ENCODE measurements at places on chromosomes 2 and 18. TPM values are rescaled to one million over a fixed set of nuclear protein-coding genes. Genes with fewer than 3 reads are reported as not detected.

Gene MALL
- total RNA-seq, result 0.79 TPM

Gene GPR155
- total RNA-seq, result 1.7 TPM

Gene MAP3K19
- not detected for total RNA-seq

Gene CXCR1
- total RNA-seq, result not detected

Gene PAIP2B
- total RNA-seq, result 7.4 TPM

Gene SEH1L
- total RNA-seq, result 64.2 TPM

Gene IL36B
- not detected for total RNA-seq

Gene FLACC1
- total RNA-seq, result 1.0 TPM

Gene CXCR4
- total RNA-seq, result 39.5 TPM

Gene STON1
- 15.0 TPM for total RNA-seq

Gene PAX8
- 0.49 TPM for total RNA-seq

GRCh38 chr18:66210875-66211274 lies 393.0 kb downstream of the CDH19 start:
- DNase-seq, result no peak

- no peak for DNase-seq
Observed at GRCh38 chr2:212956665-212957607, 194.5 kb downstream of the IKZF2 start.

GRCh38 chr2:60649721-60650120 lies 96.3 kb upstream of the BCL11A start:
- DNase-seq, result no peak

GRCh38 chr18:74529378-74529777 lies 4.9 kb upstream of the CNDP1 start:
- no peak for DNase-seq

- DNase-seq, result no peak
Observed at GRCh38 chr2:141522048-141522447, 608.8 kb downstream of the LRP1B start.

DNA sequence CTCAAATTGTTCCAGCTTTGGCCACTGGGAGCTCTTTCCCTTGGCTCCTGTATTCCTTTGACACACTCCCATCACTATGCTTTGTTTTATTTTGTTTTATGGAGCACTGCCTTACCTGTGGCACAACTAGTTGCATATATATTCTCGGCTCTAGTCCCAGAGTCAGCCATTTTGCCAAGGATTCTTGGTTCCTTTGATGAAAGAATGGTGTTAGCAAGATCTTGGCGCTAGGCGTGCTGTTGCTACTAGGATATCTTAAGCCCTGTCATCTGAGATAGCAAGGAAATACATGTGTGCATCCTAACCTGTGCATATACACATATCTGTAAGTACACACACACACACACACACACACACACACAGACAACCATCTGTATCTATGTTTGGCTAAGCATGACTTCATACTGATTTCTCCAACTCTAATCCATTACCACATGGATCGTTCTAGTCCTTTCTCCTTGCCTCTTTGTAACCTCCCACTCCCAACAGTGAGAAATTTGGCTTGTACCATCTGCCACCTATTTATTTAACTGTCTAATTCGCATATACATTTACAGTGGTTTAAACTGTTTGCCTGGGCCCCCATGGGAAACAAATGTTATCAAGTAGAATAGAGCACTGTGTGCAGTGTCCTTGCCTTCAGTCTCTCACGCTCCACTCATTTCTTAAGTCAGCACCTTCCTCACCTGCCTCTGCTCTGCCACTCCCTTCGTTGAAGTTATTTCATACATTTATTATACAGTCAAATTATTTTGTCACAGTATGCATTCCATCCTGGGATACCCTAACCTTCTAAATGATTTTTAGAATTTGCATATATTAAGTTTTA lies 137.5 kb upstream of the MAP3K20 start:
- no peak for DNase-seq

GRCh38 chr2:192347542-192347941 lies 152.8 kb upstream of the TMEFF2 start:
- DNase-seq, result no peak

GRCh38 chr2:160417745-160418397 lies 75.7 kb downstream of the RBMS1 start:
- no peak for DNase-seq

DNA sequence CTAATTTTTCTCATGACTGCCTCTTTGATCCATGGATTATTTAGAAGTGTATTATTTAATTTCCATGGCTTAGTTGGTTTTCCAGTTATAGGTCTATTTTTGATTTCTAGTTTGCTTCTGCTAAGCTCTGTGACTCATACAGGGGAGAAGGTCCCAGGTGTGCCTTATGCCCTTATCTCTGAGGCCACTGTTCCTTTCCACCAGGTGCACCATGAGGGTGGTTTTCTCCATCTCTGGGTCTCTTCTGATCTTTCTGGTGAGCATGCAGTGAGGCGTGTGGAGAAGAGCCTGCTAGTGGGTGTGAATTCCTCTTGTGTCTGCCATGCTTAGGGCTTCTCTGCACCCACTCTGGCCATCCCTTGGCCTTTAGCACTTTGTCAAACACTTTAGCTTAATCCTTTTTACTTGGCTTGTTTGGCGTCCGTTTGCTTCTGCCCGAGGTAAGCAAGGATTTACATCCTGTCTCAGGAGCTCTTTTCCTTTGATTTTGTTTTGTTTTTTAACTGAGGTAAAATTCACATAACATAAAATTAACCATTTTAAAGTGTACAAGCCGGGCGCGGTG lies 129.8 kb upstream of the ARL4C start:
- DNase-seq, result no peak

DNA sequence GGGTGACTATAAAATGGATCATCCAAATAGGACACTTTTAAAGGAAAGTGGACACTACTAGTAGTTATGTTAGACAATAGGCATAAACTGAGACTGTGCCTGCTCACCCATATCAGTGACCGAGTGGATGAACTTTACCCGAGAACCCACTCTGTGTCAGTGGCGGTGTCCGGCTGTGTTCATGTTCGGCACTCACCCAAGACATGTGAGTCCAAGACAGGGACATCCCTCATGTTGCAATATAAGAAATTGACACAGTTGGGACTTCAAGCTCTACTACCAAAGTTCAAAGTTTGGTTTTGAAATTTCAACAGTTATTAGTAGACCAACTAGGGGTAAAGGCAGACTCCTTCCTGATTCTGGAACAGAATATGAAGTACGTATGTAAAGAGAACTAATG lies 326.3 kb upstream of the TNP1 start:
- DNase-seq, result no peak

DNA sequence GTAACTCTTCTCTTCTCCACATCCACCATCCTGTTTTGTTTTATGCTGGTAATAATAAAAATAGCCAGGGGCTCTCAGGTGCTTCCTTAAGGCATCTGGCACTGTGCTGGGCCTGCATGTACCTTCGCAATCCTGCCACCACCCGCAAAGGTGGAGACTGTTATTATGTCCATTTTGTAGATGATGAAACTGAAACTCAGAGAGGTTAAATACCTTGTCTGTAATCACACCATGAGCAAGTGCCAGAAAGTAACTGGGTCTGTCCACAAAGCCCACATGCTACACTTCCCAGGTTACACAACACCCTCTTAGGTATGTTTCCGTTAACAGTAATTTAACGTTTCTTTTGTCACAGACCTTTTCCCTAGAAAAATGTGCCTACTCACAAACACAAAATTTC lies 27.0 kb downstream of the NRP2 start:
- no peak for DNase-seq

GRCh38 chr2:67108231-67108630 lies 288.9 kb upstream of the ETAA1 start:
- DNase-seq, result no peak

- DNase-seq, result peak; percentile 5
Observed at GRCh38 chr2:225889452-225889851, 489.9 kb downstream of the NYAP2 start.

GRCh38 chr2:234137400-234138014 lies 87.0 kb downstream of the SPP2 start:
- no peak for DNase-seq

GRCh38 chr2:43158259-43158880 lies 68.0 kb downstream of the ZFP36L2 start:
- no peak for DNase-seq

DNA sequence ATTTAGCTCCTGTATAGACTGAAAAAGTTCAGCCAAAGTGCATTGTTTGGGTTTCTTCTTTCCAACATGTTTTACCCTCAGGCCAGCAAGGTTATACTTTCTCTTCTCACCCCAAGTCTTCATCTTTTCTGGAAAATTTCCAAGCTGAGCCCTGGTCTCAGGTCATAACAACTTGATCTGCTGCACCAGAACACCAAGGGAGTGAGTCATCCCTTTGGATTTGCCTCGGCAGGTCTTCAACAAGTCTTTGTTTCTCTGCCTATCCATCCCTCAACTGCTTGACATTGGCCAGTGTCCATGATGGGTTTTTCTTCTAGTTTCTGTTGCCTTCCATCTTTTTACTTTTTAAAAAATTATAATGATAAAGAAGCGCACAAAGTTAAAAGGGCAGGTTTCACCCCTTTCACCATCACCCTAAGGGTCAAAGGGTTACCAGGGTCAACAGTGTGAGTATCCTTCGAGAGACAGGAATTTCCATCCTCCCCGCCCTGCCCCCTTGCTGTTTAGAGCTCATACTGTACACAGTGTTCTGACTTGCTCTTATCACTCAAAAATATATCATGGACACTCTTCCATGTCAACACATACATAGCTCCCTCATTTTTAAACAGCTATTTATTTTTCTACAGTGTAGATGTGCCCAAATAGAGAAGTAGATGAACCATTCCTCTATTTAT lies 5.7 kb upstream of the SPATS2L start:
- no peak for DNase-seq

DNA sequence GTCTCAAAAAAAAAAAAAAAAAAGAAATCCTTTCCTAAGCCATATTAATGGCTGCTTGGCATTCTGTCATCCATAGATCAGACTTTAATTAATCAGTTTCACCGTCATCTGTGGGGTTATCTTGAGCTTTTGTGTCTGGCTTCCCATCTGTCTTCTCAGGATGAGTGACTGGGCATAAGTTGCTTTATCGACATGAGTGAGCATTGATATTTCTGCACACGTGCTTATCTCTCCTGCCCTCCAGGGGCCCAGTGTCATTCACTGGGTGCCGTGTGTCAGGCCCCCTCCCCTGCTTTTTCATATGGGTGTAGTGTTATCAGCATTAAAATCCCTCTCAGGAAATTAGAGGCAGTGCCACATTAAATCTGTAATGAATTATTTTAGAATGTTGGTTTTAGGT lies 65.6 kb downstream of the SH3BP4 start:
- DNase-seq, result no peak

DNA sequence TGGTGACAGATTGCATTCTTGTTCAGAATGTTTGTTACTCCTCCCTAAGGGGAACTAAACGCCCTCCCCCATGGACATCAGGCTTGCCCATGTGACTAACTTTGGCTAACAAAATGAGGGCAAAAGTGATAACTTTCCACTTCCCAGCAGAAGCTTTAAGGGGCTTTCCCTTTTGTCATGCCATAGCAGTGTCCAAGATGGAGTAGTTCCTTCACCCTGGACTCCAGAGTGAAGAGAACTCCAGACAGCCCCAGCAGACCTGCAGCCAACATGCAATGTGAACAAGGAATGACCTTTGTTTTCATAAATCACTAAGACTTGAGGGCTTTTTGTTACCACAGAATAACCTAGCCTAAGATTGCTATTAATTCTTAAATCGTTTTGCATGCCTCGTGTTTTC lies 163.5 kb downstream of the ZEB2 start:
- no peak for DNase-seq

DNA sequence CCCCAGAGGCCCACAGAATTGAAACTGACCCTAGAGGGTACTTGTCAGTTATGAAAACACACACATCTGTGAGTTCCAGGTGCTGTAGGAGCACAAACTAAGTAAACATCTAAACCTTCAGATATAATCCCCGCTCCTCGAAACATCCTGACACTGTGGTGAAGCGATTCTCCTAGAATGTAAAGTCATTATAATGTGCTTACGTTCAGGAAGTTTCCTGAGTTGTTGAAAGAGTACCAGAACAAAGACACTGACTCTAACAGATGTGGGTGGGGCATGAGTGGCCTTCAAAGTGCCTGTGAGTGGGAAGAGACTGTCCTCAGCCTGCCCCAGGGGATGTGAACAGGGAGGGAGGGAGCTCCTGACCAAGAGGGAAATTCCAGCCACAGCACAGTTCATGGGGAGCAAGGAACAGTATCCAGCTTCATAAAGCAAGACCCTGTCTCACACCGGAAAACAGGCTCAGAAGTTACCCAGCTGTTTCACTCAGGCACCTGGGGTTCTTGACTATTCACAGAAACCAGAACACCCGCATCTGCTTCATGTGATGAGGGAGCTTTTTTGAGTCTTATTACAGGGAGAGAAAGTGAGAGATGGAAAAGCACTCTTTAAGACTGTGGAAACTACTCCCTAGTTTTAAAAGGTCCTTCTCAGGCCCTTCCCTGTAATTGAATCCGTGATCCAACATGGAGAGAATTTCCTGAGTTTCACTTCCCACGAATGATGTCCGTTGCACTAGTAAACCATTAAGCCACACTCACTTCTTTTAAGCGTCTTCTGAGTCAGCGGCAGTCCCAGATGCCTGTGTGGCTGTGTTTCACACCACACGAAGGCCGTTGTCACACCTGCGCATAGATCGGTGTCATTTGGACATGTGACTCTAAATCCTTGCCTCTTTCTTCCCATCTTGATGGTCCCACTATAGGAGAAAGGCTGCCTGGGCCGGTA lies 88.6 kb upstream of the EML6 start:
- peak; percentile 20 for DNase-seq

DNA sequence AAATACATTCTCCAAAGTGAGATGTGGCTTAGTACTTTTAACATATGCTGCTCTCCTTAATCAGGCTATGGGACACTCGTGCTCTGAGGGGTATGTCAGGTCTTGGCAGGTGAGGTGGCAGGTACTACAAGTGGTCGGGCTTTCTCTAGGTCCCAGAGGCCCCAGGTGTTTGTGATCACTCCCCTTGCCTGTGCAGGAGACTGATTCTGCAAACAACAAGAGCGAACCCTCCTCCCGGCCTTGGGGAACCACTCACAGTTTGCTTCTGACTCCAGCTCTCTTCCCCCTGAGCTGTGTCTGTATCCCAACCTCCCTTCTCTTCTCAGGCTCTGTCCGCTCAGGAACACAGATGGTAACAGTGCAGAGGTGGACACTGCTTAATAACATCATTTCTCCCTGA lies 48.1 kb downstream of the ATOH8 start:
- no peak for DNase-seq

DNA sequence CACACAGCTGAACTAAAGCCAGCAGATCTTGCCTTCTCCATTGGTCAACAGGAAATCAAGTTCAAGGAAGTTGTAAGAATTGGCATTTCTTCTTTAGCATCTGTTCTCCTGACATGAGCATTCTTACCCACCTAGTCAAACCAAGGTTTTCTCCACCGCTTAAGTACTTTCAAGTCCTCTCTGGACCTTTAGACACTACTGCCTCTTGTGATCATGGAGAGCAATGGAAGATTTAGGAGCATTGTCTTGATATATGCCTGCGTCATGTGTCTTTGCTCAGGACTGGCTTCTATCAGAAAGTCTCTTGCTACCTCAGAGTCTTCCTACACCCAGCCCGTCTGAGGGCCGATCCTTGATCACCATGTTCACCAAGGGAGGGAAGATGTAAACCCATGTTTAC lies 262.2 kb downstream of the PHLPP1 start:
- no peak for DNase-seq

- DNase-seq, result no peak
Observed at GRCh38 chr2:54634021-54634420, 89.4 kb upstream of the EML6 start.

Measured in neural crest cell (in vitro differentiated cells).